ENCODE measurements at places on chromosomes 12 and 14.
A peak's percentile ranks its signal among the peaks of the same experiment; 100 is the strongest.

DNA sequence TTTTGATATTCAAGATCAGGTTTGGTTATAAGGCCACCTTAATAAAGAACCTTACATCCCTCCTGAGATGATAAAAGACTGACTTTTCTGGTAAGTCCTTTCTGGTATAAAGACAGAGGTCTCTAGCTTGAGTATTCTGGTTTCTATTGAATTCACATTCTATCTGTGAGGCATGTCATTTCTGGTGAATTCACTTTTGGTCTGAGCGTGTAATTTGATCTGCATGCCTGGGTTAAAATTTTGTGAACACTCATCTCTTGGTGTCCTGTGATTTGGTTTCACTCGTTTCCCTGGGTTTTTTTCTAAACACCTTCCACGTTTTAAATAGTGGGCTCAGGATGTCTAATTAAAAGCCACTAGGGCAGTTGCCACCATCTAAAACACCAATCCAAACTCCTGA, 12.2 kb downstream of the EIF5 start:
- no peak for DNase-seq

- DNase-seq: no peak
Observed at GRCh38 chr14:33317675-33318074, 379.0 kb downstream of the NPAS3 start.

DNA sequence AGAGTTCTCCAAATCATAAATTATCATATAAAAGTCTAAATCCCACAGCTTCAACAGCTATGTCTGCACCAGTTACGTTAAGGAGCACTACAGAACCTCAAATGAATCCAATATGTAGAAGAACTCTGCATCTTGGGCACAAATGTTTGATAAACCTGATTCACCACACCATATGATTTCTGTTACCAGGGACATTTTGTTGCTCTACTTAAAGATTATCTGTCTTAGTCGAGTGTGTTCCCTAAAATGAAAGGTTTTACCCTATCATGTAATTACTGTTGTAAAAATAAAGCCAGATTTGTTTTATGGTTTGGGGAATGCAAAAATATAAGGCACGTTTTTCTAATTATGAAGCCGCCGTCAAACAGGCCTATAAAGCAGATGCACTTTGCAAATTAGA, 363.1 kb downstream of the EGLN3 start:
- DNase-seq: no peak

- no peak for DNase-seq
Observed at GRCh38 chr14:99688210-99688581, 4.1 kb downstream of the CYP46A1 start.

DNA sequence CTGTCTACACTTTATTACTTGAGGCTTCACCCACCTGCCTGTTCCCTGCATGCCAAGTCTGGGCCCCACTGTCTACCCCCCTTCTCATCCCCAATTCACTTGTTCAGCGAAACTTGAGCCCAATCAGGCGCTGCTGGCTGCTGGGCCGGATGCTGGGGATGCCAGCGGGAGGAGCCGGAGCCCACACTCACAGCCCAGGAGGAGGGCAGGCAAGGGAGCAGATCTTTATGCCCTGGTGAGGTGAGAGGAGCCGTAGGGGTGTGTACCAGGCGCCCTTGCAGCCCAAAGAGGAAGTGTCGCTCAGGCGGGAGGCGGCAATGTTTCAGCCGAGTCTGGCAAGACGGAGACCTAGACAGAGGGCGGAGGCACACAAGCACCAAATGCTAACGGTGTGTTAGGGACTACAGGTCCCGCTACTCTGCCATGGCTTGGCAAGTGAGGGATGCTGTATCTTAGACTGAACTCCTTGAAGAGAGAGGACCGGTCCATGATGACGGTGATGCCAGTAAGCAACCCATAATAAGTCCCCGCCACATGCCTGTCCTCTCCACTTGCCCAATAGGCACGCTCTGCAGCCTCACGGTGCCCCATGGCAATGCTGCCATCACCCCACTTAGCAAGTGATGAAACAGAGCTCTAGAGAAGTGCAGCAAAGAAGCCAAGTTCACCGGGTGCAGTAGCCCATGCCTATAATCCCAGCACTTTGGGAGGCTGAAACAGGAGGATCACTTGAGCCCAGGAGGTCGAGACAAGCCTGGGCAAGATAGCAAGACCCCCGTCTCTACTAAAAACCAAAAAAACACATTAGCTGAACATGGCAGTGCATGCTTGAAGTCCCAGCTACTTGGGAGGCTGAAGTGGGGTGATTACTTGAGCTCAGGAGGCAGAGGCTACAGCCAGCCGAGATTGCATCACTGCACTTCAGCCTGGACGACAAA, 41.6 kb downstream of the LRRC74A start:
- DNase-seq: peak; percentile 50

GRCh38 chr14:92489394-92490238, 24.0 kb upstream of the RIN3 start:
- no peak for DNase-seq

- DNase-seq: no peak
Observed at GRCh38 chr14:92383805-92384204, 60.8 kb downstream of the SLC24A4 start.

DNA sequence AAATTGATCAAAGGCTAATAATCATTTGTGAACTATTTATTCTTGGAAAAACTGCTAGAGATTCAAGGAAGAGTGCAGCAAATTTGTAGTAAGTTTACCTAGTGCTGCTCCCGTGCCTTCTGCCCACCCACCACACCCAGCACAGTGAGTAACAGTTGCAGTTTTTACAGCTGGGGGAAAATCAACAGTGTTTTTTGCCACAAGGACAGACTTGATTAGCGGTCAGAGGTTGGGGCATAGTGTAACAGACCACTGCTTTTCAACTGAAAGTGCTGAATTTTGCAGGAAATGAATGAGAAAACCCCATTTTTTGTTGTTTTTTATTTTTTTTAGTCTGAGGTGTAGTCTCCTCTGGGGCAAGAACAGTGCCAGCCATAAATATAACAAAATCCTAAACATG, 7.5 kb upstream of the KLRK1 start:
- DNase-seq: no peak

GRCh38 chr12:47802312-47802711, 17.4 kb downstream of the HDAC7 start:
- no peak for DNase-seq
